WTC11 (cell line): ENCODE measurements at places on chromosomes 12 and 14. TPM values are rescaled to one million over a fixed set of nuclear protein-coding genes. Genes with fewer than 3 reads are reported as not detected.

GRCh38 chr14:59161561-59162175 is 26.8 kb upstream of the DAAM1 start:
- no peak overlapping the region for H3K4me3 ChIP-seq
- no peak overlapping the region for H3K27ac ChIP-seq
- DNase-seq: no peak
- peaks cover 25% of the 10 kb centered on the region for H3K4me1 ChIP-seq
- no peaks in the 10 kb centered on the region for H3K27me3 ChIP-seq

DNA sequence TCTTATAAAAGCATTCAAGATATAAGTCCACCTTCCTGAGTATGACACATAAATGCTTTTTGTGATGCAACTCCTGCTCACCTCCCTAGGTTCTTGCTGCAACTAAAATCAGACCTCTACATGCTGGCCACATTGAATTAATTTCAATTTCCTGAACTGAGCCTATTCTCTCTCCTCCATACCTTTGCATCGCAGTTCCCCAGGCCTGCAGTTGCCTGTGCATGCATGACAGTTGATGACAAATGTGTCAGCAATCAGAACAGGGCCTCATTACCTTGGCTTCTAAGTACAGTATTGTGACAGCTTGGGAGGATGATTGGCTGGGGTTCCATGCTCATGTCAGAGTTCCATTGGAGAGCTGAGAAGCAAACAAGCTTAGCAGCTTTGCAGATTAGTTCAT is 3.9 kb upstream of the TM7SF3 start:
- no peak overlapping the region for H3K27ac ChIP-seq
- DNase-seq: no peak
- peaks cover 26% of the 10 kb centered on the region for H3K4me1 ChIP-seq
- H3K27me3 ChIP-seq: no peaks in the 10 kb centered on the region
- H3K36me3 ChIP-seq: 0 out of 2 replicates have a peak, but pooled peaks cover 3% of the 10 kb centered on the region

DNA sequence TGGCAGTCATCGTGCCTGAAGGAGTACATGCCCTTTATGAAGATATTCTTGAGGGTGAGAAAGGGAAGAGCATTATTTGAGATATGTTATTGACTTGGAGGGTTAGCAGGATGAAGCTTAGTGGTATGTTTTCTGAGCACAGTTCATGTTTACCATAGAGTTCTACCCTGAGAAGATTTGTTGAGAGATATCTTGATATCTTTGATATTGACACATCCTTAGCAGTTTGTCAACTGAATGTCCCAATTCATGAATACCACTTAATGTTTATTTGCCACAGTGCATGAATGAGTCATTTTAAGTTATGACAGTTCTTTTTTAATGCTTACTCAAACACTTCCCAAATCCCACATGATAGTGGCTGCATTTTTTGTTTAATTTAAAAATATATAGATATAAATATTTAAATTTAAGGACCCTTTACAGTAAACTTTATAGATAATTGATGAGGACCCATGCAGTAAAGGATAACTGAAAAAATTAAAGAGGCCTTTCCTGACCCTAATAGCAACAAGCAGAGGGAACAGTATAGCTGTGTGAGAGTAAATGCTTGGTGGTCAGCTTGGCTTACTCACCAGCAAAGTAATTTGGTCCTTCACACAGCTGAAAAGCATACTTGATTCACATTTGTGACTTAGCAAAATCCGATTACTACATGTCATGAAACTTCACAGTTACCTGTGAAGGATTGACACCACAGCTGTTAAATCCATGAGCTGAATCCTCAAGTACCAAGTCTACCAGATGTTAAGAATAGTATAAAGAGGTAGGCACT is 25.8 kb downstream of the SLC39A9 start:
- no peaks in the 10 kb centered on the region for H3K27me3 ChIP-seq
- peak overlapping the region; percentile 28; the same call in 1 of the 2 replicates for H3K27ac ChIP-seq
- no peak overlapping the region for H3K4me3 ChIP-seq

DNA sequence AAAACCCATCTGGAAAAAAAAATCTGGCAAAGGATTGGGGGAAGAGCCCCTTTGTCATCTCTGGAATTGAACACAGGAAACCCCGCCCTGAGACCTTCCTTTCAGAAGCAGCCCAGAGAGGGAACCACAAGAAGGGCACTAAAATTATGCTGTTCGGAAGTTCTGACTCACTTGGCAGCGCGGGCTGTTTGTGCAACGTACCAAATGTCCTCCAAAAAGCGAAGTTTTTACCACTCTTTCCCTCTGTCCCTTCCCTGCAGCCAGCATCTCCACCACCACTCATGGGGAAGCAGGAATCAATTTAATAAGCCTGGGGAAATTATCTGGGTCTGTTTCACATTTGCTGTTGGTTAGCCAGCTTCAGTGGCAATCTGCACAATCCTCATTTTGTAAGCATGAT is 3.2 kb upstream of the SYNE3 start:
- H3K4me1 ChIP-seq: peaks cover 18% of the 10 kb centered on the region
- DNase-seq: no peak
- H3K27me3 ChIP-seq: peaks cover 39% of the 10 kb centered on the region
- H3K27ac ChIP-seq: no peak overlapping the region
- no peak overlapping the region for H3K4me3 ChIP-seq

GRCh38 chr12:3928538-3929184 is 55.5 kb upstream of the PARP11 start:
- DNase-seq: no peak
- no peak overlapping the region for H3K4me3 ChIP-seq
- H3K36me3 ChIP-seq: no peaks in the 10 kb centered on the region
- H3K27ac ChIP-seq: no peak overlapping the region

GRCh38 chr12:111645433-111645832 is 40.3 kb downstream of the BRAP start:
- no peaks in the 10 kb centered on the region for H3K27me3 ChIP-seq
- H3K4me1 ChIP-seq: no peaks in the 10 kb centered on the region
- H3K36me3 ChIP-seq: peaks cover 56% of the 10 kb centered on the region
- H3K4me3 ChIP-seq: no peak overlapping the region

DNA sequence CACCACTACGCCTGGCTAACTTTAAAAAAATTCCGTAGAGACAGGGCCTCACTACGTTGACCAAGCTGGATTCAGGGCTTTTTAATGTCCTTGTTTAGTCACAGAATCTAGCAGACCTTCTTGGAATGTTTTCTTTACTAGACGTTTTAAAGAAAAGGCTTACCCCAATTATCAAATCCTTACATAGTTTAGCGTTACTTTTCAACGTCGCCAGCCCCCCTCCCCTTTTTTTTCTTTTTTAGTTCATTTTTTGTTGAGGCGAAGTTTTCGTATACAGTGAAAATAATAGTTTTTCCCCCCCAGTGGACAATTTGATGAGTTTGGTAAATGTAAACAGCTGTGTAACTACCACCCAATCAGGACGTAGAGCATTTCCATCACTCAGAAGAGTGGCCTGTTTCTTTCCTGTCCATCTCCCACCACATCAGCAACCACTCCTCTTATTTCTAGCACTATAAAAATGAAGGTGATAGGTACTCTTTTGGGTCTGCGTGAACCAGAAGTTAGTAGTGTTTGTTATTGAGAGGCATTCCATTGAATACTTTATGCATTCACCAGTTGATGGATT is 753 bp upstream of the DLGAP5 start:
- H3K4me1 ChIP-seq: peaks cover 25% of the 10 kb centered on the region
- H3K27me3 ChIP-seq: no peaks in the 10 kb centered on the region
- H3K4me3 ChIP-seq: peak overlapping the region; percentile 98
- H3K36me3 ChIP-seq: peaks cover 25% of the 10 kb centered on the region
- H3K27ac ChIP-seq: peak overlapping the region; percentile 29

GRCh38 chr12:65655074-65655493 is 169.2 kb upstream of the HMGA2 start:
- no peaks in the 10 kb centered on the region for H3K36me3 ChIP-seq
- H3K27ac ChIP-seq: no peak overlapping the region
- no peak for DNase-seq
- H3K4me1 ChIP-seq: peaks cover 37% of the 10 kb centered on the region
- no peak overlapping the region for H3K4me3 ChIP-seq

DNA sequence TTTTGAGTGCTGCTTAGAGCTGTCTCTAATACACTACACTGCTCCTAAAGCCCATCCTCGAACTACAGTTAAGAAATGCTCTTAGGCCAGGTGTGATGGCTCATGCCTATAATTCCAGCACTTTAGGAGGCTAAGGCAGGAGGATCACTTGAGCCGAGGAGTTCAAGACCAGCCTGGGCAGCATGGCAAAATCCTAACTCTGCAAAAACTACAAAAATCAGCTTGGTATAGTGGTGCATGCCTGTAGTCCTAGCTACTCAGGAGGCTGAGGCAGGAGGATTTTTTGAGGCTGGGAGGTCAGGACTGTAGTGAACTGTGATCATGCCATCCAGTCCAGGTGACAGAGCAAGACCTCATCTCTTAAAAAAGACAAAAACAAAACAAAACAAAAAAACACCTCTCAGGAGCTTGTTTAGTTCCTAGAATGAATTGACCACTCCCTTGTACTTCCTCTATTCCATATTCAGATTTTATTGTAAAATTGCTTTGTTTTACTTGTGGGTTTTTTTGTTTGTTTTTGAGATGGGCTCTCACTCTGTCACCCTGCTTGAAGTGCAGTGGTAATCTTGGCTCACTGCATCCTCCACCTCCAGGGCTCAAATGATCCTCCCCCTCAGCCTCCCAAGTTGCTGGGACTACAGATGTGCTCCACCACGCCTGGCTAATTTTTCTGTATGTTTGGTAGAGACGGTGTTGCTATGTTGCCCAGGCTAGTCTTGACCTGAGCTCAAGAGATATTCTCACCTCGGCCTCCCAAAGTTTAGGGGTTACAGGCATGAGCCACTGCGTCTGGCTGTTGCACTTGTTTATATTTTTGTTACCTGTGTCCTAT is 13.6 kb downstream of the MDM2 start:
- peaks cover 66% of the 10 kb centered on the region for H3K36me3 ChIP-seq
- H3K27me3 ChIP-seq: no peaks in the 10 kb centered on the region
- H3K27ac ChIP-seq: peak overlapping the region; percentile 72; the same call in 1 of the 2 replicates
- no peak for DNase-seq
- no peaks in the 10 kb centered on the region for H3K4me1 ChIP-seq

DNA sequence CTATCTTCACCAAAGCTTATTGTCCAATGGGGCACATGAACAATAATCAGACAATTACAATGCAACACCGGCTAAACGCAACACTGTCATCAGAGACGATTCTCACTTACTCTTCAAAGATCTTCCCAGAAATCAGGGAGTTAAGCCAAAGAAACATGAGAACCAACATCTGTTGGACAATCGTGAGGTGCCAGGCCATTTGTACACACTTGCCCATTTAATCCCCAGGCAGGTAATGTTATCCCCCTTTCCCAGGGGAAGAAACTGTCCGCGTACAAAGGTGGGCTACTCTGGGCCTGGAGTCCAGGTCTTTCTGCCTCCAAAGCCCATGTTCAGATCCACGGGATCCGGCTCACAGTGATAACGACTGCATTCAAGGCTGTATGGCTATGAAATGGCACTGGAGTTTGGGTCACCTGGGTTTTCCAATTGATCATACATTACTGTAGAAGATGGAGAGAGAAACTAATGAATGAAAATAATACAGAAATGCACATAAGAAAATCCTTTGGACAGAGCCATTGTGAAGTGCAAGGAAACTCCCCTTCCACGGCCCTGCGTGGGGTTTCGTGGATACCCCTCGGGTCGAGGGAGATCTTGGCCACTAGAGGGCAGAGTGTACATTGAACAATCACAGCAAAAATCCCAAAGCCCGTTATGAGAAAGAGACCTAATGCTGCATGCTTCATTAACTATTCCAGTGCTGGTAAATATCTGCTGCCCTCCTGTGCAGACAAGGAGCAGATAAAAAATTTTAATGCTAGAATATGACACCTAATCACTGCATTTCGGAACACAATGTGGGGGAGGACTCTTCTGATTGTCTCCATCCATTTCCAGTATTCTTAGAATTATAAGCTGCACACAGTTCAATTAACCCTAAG is 111.4 kb downstream of the EGLN3 start:
- peaks cover 18% of the 10 kb centered on the region for H3K4me1 ChIP-seq
- no peaks in the 10 kb centered on the region for H3K27me3 ChIP-seq
- no peak overlapping the region for H3K27ac ChIP-seq

- no peak overlapping the region for H3K27ac ChIP-seq
- no peaks in the 10 kb centered on the region for H3K27me3 ChIP-seq
- DNase-seq: no peak
- H3K4me3 ChIP-seq: no peak overlapping the region
Observed at GRCh38 chr12:6082613-6083012, 41.9 kb downstream of the VWF start.

The FKBP3 gene
- 118 TPM in 3 replicates for total RNA-seq

The PHLDA1 gene
- 34.9 to 51.3 TPM (median 51.1 TPM) in 3 replicates for total RNA-seq

The MTRFR gene
- 14.0 to 15.7 TPM (median 14.7 TPM) in 3 replicates for total RNA-seq
